Stimulated activated CD4-positive, alpha-beta T cell treated with anti-CD3 and anti-CD28 coated beads, Interleukin-4, amount 100 ng/mL, for 4 hours (primary cell): ENCODE measurements at places on chromosomes 16 and 17.

DNA sequence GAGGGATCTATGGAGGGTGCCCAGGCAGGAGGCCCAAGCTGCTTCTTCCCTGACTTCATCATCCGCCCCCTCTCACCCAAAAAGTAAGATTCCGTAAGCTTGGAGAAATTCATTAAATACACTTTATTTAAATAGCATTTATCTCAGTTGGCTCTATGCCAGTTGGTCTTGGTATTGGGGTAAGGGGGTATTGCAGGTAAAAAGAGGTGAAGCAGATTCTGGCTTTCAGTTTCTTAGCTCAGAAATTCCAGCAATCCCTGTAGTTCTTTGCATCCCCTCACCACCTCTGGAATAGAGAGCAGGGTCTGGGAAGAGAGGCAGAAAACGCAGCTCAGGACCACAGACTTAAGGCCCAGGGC lies 750 bp upstream of the ALDOC start:
- DNase-seq: no peak

GRCh38 chr16:85316944-85317343 lies 204.7 kb upstream of the CIBAR2 start:
- DNase-seq: no peak

DNA sequence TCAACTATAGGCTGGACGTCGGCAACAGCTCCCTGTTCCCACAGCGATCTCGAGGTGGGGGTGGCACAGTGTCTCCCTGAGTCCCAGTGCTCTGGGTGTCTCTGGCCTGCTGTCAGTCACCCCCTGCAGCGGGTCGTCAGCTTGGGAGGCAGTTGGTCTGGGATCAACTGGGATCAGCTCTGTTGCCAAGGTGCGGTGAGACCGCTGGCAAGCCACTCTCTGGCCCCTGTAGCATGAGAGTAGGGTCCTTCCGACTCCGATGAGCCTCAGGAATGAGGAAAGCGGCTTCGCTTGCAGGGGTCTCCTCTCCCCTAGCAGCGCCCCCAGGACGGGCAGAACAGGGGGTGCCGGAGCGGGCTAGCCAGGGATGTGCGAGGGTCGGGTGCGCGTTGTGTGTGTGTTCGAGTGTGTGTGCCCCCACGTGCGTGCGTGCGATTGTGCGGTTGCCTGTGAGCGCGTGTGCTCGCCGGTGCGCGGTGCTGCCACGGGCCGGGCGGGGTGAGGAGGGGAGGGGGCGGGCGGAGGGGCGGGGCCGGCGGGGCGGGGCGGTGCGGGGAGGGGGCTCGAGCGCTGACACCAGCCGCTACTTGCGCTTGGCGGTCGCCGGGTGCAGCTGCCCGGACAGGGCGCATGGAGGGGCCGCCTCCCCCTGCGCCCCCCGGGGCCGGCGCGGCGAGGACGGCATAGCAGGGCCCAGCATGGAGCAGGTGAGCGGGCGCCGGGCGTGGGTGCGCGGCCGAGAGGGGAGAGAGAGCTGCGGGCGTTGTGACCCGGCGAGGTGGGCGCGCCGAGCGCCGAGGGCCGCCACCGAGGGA lies 9.4 kb upstream of the ARHGAP23 start:
- DNase-seq: no peak

GRCh38 chr17:82120148-82120547 lies 22.1 kb upstream of the FASN start:
- no peak for DNase-seq

- no peak for DNase-seq
Measured at GRCh38 chr16:3019594-3020246, 448 bp upstream of the TNFRSF12A start.

DNA sequence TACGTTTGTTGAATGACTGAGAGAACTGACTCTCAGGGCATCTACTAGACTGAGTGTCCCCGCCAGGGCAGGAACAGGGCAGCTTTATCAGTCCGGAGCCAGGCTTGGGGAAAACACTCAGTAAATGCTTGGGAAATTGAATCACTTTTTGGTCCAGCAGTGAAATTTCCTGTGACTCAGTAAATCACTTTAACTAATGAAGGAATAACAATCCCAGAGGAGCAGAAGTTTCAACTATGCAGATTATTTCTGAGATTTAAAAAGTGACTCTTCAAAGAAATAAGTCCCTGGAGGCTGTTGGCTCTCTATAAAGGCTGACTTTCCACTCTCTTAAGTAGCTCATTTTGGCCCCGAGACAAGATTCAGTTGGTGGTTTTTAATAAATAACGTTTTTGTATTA lies 101.8 kb downstream of the FOXL1 start:
- no peak for DNase-seq

DNA sequence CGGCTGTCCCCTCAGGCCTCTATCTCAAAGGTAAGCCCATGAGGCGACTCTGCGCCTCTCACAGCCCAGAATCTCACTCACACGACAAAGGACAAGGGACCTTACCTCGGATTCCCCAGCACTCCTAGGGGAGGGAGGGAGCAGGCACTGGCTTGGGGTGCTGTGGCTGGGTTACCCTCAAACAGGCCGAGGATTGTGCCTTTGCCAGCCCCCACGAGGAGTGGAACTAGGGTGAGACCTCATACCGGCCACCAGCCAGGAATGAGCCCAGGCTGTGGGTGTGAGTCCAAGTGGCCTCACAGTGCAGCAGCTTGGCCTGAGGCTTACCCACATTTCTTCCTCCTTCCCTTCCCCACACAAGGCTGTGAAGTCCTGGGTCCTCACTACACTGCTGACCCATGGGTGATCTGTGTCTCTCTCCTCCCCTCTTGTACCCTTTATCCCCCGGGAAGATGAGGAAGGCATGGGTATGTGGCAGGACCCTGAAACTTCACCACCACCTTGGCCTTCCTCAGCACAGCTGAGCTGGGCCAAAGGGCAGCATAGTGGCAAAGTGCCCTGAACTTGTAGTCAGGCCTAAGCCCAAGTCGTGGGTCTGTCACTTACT lies 5.9 kb downstream of the PROCA1 start:
- DNase-seq: no peak

DNA sequence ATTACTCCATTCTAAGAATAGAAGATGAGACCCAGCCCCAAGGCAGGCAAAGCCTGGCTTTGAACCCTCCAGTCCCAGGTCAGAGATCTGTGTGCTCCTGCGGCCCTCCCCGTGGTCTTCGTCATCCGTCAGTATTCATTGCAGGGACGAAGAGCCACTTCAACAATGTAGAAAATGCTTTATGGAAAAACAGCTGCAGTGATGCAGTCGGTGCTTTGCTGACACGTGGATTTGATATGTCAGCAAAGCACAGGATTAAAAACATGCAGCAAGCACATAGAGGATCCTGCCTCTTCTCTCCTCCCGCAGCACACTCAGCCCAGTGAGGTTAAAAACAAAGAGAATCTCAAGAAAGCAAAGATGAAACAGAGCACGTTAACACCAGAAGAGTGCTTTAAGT lies 117.1 kb upstream of the AXIN2 start:
- DNase-seq: no peak

DNA sequence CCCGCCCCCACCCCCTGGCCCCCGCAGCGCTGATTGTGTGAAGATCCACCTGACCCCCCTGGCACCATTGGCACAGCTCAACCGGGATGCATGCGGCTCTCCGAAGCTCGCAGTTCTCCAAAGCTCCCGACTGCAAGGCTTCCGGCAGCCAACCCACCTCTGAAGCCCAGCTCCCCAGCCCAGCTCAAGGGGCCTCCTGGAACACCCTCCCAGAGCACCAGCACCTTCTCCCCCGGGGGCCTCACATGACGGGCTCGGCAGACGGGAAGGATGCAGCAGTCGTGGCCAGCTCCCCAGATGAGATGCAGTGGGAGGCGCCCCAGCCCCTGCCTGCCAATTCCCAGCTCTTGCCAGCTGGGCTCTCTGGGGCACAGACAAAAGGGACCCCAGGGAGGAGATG lies 215.3 kb downstream of the ZNF423 start:
- no peak for DNase-seq

- no peak for DNase-seq
Measured at GRCh38 chr16:66255647-66256046, 110.8 kb upstream of the CDH5 start.

- no peak for DNase-seq
Measured at GRCh38 chr17:19365499-19365817, 2.9 kb upstream of the B9D1 start.

- DNase-seq: no peak
Measured at GRCh38 chr16:55169780-55170179, 154.2 kb upstream of the IRX6 start.

GRCh38 chr16:19876501-19877059 lies 8.1 kb downstream of the GPRC5B start:
- DNase-seq: no peak
